ENCODE measurements at places on chromosomes 5 and 9.

DNA sequence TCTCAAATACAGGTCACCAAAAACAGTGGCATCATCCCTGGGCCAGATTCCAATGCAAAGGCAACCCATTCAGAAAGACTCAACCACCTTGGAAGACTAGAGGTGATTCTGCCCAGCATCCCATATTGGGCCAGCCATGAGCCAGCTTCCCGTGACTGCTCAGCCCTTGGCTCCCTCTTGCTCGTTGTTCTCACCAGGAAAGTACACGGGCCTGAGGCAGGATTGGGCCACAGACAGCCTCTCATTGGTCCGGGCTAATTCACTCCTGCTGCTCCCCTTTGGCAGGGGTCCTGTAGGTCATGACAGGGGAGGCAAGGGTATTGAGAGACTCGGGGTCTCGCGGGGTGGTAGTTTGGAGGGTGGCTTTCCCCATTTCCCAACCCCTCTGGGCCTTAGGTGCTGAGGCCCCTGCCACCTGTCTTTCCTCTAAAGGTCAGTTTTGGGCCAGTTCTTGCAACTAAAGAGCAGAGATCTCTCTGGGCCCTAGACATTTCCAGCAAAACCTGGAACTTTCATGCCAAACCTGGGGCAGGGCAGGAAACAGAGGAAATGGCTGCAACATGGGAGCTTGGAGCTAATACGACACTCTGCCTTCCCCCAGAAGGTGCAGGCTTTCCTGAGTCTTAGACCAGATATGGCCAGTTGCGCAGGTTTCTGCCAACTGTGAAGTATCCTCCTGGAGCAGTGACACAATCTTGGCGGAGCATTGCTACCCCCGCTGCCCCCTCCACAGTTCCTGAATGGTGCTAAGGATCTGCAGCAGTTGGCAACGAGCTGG lies 22.0 kb upstream of the FGFR4 start:
- no peak for DNase-seq

GRCh38 chr9:26129217-26129616 lies 451.0 kb upstream of the TUSC1 start:
- DNase-seq, result no peak

GRCh38 chr9:17402309-17402708 lies 176.6 kb upstream of the SH3GL2 start:
- DNase-seq, result no peak

- DNase-seq, result no peak
Measured at GRCh38 chr9:85212209-85212608, 529.5 kb downstream of the AGTPBP1 start.

GRCh38 chr5:1106385-1107166 lies 5.3 kb downstream of the SLC12A7 start:
- DNase-seq, result no peak

GRCh38 chr5:167998148-167998767 lies 293.2 kb upstream of the WWC1 start:
- no peak for DNase-seq

GRCh38 chr5:19865336-19866089 lies 122.5 kb downstream of the CDH18 start:
- no peak for DNase-seq

GRCh38 chr5:4929092-4929655 lies 211.0 kb upstream of the ADAMTS16 start:
- no peak for DNase-seq

DNA sequence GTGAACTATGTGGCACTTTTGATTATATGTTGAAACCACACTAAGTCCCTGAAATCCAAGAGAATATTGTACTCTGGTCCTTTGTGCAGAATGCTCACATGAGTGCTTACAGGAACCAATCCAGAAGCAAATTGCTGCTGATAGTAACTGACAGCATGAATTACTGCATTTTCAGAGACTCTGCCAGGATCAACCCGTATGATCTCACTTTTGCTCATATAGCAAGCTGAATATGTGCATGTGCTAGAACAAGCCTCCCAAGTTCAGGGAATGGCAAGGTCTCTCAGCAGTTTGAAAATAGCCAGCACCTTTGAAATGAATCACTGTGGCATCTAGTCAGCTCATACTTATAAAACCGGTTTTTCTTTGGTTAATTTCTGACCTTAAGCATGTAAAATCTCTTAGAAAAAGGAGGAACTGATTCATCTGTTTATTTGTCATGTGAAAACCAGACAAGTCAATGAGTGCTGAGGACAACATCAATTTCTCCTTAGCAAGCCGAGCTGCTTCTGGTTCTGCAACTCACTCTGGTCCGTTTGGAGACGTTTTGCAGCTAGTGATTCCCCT lies 215.7 kb upstream of the ELL2 start:
- no peak for DNase-seq

GRCh38 chr9:73577848-73578247 lies 426.2 kb downstream of the ANXA1 start:
- no peak for DNase-seq

DNA sequence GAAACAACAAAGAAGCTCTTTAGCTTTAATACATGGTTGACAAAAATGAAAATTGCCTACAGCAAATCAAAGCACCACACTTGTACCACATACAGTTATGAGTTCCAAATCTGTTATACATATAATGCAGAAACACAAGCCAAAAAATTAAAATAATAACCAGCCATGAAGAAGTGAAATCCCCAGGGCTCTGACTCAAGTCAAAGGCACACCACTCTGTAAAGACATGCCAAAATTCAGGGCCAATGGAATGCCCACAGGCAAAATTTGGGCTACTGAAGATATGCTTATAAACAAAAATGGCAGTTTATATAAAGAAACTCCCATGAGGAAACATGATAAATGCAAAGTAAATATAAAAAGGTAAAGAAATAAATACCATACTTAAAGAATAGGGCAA lies 29.0 kb downstream of the THBS4 start:
- DNase-seq, result no peak

GRCh38 chr5:159982421-159983173 lies 26.3 kb upstream of the TTC1 start:
- DNase-seq, result no peak

Measured in stimulated activated CD8-positive, alpha-beta memory T cell treated with anti-CD3 and anti-CD28 coated beads, Interleukin-4, amount 100 ng/mL, for 1 hour (primary cell).